Stimulated activated naive CD4-positive, alpha-beta T cell (primary cell): ENCODE measurements at places on chromosomes 2 and 18.

DNA sequence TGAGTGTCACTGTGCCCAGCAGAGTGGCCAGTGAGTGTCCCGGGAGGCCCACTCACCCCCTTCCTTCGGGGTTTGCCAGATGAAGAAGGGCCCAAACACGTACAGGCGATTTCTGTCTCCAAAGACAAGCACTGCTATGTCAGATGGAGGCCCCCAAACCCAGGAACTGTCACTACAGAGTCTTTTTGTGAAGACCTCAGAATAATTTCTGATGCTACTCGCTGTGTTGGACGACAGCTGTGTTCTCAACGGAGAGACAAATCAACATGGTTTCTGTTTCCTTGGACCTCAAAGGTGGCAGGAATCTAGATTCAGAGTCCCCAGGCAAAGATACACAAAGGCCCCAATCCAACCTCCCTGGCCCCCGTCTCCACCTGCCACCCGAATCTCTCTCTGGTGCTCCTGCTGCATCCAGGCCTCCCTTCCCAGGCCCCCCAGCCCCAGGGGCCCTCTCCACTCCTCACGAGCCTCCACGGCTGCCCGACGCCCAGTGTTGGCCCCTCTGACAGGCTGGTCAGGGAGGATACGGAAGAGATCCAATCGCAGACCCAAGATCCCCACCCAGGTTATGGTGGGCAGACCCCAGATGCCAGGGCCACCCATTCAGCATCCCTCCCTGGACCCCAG lies 2.4 kb upstream of the GPR17 start:
- DNase-seq = no peak

DNA sequence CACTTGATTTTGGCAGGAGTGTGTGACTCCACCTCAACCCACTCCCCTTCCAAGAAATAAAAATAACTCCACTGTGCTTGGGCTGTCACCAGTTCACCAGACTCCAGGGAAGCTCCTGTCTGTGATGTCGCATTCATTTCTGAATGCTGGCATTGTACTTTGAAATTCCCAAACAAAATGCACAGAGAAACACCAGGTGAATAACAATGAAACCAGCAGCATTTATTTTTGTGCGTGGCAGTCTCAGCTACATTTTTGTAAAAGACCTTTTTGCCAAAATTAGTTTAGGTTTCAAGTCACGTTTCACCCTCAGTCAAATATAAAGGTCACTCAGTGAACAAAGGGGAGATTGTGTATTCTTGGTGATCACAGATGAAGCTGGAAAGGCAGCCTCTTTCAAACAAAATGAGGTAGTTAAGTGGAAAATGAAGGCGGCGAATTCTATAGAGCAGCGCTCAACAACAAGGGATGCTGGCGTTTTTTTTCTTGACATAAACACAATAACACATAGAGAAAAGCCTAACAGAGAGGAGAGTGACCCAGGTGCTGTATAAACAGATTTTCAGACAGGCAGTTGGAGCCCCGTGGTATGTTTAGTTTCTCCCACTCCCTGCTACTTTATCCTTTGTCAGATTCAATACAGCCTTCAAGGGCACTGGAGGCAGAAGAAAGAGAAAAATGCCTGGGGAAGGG lies 210.3 kb upstream of the GCFC2 start:
- DNase-seq = no peak

GRCh38 chr2:239978411-239978810 lies 46.7 kb downstream of the NDUFA10 start:
- no peak for DNase-seq

- DNase-seq = no peak
These were observed 69.8 kb upstream of the PPM1B start for GRCh38 chr2:44098891-44099290.

GRCh38 chr2:116411211-116411610 lies 1403.3 kb upstream of the DDX18 start:
- no peak for DNase-seq
